ENCODE measurements at places on chromosomes 16 and 17. TPM values are rescaled to one million over a fixed set of nuclear protein-coding genes. Genes with fewer than 3 reads are reported as not detected.

Gene CRYM
- 0.98 TPM for polyA plus RNA-seq

Gene ATP2A1
- polyA plus RNA-seq, result 1.5 TPM

Gene SAMD14
- 0.74 TPM for polyA plus RNA-seq

Gene FOXJ1
- polyA plus RNA-seq, result 0.21 TPM

Gene AHSP
- polyA plus RNA-seq, result not detected

Gene CEMP1
- not detected for polyA plus RNA-seq

Measured in A549 (cell line).